ENCODE measurements at places on chromosomes 16 and 17. TPM values are rescaled to one million over a fixed set of nuclear protein-coding genes. Genes with fewer than 3 reads are reported as not detected.
A peak's percentile ranks its signal among the peaks of the same experiment; 100 is the strongest.

DNA sequence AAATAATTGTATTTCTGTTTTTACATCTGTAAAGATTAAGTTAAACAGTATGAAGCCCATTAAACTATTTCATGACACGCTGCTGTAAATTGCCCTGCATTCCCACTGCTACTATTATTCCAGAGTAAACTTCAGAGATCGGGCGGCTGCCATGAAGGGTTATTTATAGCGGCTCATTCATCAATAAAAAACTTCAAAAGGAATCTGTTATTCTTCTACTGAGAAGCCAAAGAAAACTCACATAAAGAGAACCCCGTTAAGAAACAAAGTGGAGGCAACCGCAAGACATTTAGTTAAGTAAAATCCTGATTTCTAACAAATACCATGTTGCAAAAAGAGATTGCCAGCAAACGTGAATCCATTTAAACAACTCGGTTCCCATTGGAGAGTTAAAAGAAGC is 16.4 kb downstream of the FOXL1 start:
- no peak for DNase-seq

- DNase-seq: no peak
These were observed 1.8 kb downstream of the TNS4 start for GRCh38 chr17:40499551-40500189.

DNA sequence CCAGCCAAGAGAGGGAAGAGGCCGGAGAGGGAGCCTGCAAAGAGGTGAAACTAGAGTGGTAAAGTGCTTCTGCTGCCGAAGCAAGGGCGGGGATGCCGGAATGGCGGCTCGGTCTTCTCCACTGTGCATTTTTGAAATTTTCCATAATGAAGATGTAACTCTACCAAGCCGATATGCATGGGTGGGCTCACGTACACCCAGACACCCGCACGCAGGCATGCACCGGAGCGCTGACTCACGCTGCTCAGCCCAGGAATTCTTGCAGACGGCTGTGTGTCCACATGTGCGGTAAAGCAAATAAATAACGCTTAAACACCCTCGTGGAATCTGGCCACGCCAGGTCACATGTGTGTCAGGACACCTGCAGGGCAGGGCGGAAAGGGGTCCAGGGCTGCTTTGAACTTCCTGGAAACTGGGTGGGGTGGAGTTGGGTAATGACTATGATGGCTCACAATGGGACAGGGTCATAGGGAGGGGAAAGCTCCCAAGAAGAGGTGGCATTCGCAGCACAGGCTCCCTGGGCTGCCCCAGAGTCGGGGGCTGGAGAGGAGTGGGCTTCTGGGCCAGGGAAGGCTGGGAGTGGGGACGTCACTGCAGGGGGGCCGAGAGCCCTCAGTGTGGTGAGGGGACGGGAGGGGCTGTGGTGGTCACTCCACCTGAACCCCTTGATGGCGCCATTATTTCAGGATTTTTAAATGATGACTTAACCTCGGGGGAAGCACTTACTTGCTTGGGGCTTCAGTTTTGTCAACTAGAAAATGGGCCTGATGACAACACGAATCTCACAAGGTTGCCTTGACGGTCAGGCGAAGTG is 265.5 kb downstream of the PARN start:
- DNase-seq: no peak

The DLX4 gene
- polyA plus RNA-seq: 2.3 TPM

DNA sequence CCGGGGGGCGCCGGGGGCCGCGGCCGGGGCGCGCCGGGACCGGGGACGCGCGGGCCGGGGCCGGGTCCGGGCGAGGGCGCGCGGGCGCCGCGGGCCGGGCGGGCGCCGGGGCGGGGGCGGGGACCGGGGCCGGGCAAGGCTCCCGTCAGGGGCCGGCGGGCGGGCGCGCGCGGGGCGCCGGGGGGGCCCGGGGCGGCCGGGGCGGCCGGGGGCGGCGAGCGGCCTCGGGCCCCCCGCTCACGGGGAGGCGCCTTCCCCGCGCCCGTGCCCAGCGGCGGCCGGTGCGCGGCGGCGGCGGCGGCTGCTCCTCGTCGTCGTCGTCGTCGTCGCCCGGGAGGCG is 563 bp downstream of the ZCCHC14 start:
- no peak for DNase-seq

DNA sequence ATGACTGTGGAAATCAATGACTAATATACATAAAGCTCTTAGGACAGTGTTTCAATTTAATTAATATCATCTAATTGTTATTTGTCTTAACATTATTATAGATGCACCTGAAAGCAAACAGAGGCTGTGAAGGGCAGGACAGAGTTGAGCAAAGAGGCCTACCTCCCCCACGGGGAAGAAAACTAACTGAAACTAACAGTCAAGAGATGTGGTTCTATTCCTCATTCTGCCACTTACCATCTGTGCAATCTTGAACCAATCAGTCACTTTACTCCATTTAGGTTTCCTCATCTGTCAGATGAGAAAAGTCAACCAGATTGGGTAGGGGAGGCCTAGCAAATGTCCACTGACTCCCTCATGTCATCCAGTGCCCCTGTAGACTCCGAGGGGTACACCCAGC is 59.1 kb downstream of the C17orf67 start:
- no peak for DNase-seq

DNA sequence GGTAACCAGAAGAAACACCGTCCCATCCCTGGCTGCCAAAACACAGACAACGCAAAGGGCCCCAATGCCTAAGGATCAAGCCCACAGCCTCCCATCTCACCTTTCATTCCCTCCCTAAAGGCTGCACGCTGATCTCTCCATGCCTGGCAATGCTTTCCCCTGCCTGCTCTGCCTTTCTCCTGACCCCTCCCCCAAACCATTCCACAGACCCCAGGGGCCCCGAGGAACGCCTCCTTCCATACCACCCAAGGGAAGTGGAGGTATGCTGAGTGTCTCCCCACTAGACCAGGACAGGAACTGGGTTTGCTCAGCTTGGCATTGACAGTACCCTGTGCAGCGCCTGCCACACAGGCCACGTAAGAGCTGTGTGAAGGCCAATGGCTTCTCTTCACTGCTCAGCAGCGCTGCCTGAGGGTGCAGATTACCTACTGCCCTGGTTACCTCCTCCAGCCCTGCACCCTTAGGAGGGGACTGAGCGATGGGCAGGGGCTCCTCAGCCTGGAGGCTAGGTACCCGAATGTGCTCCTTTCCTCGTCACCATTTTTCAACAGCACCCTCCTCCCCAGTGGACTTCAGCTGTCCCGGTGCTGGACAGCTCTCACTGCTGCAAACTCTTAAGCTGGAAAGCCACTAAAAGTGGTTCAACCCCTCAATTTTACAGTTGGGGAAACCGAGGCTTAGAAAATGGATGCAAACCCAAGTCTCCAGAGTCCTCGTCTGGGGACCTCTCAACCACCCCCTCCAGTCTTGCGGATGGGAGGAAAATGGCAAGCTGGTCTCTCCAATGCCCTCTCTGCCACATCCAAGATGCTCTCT is 45.0 kb downstream of the SRCIN1 start:
- DNase-seq: no peak

- DNase-seq: no peak
These were observed 9.4 kb downstream of the THRA start for GRCh38 chr17:40072040-40072734.

- no peak for DNase-seq
These were observed 147.0 kb upstream of the CIBAR2 start for GRCh38 chr16:85259115-85259831.

DNA sequence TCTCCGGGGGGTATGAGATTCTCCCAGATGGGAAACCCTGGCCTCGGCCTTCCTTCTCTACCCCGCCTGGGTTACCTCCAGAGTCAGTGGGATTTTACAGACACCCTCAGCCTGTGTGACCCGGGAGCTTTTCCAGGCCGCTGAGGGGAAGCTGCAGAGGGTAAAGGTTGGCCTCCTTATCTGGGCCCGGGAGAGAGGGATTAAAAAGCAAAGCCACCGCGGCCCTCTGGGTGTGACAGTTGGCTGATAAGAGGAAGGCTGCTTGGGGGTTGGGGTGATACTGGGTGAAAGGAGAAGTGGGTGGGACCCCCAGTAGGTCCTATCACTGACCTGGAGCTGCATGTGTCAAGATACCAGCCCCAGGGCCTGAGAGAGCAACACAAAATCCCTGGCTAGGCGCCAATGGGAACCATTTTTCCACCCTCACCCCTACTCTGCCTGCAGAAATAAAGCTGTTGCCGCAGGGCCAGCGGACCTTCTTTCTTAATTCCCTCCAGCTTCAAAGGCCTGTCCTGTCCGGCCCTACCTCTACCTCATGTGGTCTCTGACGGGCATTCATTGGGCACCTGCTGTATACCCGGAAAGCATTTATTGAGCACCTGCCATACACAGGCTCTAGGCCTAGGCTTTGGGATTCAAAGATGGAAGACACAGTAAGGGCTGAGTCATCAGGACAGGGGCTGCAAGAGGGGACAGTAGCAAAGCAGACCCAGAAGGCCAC is 77.6 kb upstream of the GSE1 start:
- DNase-seq: no peak

The NUDT7 gene
- 6.1 TPM for polyA plus RNA-seq

DNA sequence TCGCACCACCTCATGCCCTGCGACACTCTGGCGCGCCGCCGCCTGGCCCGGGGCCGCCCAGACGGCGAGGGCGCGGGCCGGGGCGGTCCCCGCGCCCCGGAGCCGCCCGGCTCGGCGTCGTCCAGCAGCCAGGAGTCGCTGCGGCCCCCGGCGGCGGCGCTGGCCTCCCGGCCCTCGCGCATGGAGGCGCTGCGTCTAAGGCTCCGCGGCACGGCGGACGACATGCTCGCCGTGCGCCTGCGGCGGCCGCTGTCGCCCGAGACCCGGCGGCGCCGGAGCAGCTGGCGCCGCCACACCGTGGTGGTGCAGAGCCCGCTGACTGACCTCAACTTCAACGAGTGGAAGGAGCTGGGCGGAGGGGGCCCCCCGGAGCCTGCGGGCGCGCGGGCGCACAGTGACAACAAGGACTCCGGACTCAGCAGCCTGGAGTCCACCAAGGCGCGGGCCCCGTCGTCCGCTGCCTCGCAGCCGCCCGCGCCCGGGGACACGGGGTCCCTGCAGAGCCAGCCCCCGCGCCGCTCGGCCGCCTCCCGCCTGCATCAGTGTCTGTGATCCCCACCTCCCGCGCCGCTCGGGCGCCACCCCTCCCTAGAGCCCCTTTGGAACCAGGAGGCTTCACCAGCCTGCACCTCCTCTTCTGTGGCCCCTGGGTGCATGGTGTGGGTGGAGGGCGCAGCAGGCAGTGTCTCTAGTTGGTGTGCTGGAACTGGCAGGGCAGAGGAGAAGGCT is 82.3 kb downstream of the ARHGAP23 start:
- DNase-seq: no peak

GRCh38 chr17:58341861-58342475 is 10.0 kb downstream of the SUPT4H1 start:
- DNase-seq: no peak

DNA sequence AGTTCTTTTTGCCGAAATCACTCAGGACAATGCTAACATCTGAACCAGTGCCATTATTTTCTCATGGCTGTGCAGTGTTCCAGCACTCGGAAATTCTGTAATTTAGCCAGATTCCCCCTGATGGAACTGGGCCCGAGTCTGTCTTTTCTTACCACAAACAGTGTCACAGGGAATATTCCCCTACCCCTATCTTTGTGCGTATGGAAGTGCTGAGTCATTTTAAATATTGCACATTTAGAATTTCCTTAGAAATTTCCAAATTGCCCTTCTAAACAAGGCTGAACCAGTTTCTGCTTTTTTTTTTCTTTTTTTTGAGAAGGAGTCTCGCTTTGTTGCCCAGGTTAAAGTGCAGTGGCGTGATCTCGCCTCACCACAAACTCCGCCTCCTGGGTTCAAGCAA is 88.0 kb upstream of the CREBBP start:
- peak; percentile 80 for DNase-seq

DNA sequence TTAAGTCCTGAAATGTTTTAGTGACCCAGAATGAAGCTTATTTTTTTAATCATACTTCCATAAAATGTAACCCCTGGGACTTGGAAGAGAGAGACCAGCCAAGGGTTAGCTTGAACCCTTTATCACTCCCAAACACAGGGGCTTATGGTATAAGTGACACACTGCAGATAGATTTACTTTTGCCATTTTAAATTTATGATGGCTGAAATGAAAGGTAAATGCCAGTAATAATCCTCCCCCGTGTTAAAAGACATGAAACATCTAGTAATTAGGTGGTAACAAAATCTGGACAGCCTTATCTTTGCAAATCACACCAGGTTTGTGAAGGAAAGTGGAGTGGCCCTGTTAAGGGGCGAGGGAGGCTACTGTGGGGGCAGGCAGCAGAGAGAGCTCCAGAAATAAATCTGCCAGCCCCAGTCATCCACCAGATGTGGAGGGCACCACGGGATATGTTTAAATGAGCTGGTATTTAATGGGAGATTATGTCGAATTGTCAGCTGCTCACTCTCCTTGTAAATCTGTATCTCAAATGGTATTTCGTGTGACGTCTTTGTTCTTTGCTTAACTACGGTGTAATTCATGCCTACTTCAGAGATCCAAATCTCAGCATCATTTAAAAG is 326.5 kb downstream of the WWOX start:
- no peak for DNase-seq

- DNase-seq: peak; percentile 29
These were observed 1.3 kb downstream of the DGKE start for GRCh38 chr17:56835264-56835585.

- DNase-seq: no peak
These were observed 226.3 kb downstream of the MSI2 start for GRCh38 chr17:57482657-57483056.

GRCh38 chr16:28915181-28915580 is 9.9 kb downstream of the RABEP2 start:
- DNase-seq: no peak

DNA sequence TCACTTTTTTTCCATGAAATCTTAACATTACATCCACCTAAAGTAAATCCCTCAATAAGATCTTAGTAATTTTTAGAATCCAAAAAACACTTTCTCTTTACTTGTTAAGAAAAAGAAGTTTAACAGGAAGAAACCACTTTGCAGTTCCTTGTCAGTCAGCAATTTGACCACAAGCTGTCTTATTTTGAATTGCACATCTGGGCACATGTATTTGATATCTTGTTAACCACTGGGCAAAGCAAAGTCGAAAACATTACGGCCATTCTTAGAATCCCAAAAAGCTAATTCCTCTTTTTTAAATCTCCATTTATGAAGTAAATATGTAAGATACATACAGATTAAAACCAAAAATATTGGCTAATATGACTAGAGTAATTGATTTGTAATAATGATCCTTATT is 1.1 kb downstream of the ABCA10 start:
- DNase-seq: peak; percentile 8
